ENCODE measurements at places on chromosomes 13 and 19.

DNA sequence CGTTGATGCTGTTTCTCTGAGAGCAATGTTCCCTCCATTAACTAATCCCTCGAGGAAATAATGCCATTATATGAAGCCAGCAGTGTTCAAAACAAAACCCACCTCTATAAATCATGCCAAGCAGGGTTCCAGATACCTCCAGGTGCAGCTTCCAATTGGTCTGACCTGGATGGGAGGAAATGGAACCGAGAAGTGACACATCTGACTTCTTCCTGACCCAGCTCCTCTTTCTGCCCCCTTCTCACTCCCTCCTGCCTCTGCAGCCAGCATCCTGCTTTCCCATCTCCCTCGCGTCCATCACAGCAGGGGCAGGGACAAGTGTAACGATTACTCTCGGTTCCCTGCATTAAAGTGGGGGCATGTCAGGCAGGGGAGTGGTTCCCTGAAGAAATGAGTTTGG is 37.5 kb downstream of the HSPH1 start:
- DNase-seq, result no peak

- DNase-seq, result no peak
Observed at GRCh38 chr19:41933693-41934426, 5.6 kb upstream of the ERFL start.

DNA sequence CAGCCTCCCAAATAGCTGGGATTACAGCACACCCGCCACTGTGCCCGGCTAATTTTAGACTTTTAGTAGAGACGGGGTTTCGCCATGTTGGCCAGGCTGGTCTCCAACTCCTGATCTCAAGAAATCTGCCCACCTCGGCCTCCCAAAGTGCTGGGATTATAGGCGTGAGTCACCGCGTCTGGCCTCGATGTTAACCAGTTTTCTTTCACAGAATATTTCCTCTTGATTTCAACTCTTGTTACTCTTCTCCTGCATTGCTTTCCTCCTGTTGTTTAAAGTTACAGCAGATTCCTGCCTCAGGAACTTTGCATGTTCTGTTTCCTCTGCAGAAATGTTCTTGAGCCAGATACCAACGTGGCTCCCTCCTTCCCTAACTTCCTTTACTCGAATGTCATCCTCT is 3.7 kb upstream of the PEX11G start:
- no peak for DNase-seq

GRCh38 chr19:6092329-6093286 is 17.7 kb downstream of the RFX2 start:
- peak; percentile 77 for DNase-seq

- DNase-seq, result no peak
Observed at GRCh38 chr19:11813703-11814028, 407 bp upstream of the ZNF440 start.

DNA sequence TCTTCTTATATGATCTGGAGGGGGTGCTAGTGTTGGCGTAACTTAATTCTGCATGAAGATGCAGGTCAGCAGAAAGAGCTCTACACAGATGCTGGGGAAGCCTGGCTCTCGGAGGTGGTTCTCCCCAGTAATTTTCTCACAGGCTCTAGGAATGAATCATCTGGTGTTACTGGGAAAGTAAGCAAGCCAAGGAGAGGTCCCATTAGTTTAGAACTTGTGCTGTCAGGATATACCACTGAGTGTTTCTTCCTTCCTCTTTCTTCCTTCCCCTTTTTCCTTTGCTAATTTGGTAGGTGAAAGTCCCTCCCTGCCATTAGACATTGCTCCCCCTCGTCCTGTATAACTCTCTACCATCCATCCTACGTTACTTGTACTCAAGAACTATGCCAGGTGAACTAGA is 68.3 kb downstream of the ATP8A2 start:
- no peak for DNase-seq

- no peak for DNase-seq
Observed at GRCh38 chr13:23867027-23867491, 22.1 kb downstream of the MIPEP start.

DNA sequence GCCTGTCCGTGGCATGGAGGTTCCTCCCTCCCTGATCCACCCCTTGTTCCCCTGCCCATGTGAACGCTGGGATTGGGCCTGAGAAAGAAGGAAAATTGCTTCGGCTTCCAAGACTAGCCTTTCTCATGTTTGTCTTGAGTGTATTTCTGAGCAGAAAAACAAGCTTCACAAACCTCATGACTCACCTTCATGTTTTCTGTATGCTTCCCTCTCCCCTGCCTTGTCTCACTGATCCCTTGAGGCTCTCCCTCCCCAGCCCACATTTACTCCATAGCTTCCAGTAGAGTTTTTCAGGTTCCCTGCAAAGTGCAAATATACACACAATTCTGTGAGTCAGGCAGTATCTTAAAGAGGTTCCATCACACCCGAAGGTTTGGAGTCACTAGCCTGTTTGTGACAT is 572.4 kb downstream of the UQCRFS1 start:
- no peak for DNase-seq

DNA sequence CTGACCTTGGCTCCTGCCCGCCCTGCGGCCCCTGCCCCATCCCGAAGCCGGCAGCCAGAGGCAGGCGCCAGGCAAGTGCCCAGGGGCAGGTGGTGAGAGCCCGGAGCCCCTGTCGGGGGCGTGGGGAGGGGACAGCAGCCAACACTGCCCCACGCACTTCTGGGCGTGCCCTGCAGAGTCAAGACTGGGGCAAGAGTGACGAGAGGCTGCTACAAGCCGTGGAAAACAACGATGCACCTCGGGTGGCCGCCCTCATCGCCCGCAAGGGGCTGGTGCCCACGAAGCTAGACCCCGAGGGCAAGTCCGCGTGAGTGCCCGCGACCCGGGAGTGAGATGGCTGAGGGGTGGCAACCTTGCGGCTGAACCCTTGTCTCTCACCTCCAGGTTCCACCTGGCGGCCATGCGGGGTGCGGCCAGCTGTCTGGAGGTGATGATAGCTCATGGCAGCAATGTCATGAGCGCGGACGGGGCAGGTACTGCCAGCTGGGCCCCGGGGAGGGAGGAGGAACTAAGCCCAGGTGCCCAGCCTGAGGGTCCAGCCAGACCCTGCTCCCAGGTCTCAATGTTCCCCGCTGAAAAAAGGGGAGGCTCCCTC is 17.3 kb downstream of the ANKRD24 start:
- DNase-seq, result no peak

DNA sequence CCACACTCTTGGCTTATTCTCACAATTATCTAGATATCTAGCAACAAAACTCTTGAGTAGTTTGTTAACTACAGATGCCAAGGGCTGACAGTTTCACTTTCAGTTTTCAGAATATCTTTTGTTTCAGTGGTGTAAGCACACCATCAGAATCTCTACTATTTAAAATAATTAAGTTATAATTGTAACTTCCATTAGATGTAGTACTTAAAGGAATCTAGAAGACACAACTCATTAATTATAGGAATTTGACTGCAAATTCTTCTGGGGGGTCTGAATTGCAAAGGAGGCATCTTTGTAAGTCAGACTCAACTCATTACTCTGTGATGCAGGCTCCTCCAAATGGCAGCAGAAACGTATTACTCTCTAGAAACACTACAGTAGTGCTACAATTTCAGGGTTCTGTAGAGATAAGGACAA is 44.9 kb upstream of the USPL1 start:
- no peak for DNase-seq

DNA sequence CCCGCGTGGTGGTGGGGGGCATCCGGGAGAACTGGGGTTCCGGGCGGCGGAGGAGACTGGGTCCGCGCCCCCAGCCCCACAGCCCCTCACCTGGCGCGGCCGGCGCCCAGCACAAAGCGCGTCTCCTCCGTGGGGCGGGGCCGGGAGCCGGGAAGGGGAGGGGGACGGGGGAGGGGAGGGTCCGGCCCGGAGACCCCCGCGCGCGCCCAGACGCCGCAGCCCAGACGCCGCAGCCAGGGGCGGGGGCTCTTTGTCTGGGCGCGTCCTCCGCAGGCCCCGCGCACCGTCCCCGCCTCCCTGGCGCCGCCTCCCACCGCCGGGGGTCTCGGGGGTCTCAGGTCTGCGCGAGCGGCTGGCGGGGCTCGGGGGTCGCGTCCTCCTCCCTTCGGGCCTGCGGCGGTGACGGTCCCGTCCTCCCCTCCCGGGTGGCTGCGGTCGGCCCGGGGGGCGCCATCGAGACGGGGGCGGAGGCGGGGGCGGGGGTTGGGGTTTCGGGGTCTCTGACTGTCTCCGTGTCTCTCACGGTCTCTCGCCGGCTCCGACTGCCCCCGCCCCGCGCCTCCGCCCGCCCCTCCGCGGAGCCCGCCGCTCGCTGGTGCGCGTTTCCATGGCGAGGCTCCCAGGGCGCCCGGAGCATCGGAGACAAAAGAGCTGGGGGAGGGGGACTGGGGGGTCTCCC is at the start of gene PLPPR3:
PLPPR3 (minus strand) TSS at position 131 of the 679 bp plus-strand sequence. CDS start 396 bp downstream, outside the sequence.
- peak; percentile 92 for DNase-seq

DNA sequence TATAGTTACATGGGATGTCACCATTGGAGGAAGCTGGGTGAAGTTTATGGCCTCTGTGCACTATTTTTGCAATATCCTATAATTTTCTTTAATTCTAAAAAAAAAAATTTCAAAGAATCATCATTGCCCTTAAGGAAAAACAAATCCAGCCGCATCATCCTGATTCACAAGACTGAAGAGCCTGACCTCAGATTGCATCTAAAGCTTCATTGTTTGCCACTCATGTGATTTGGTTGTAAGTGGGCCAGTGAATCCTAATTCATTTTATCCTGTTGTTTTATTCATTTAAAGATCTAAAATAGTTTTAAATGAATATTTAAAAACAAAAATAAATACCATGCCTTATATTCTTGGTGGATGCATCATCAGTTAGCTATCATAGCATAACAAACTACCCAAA is 504.5 kb downstream of the TBC1D4 start:
- no peak for DNase-seq

DNA sequence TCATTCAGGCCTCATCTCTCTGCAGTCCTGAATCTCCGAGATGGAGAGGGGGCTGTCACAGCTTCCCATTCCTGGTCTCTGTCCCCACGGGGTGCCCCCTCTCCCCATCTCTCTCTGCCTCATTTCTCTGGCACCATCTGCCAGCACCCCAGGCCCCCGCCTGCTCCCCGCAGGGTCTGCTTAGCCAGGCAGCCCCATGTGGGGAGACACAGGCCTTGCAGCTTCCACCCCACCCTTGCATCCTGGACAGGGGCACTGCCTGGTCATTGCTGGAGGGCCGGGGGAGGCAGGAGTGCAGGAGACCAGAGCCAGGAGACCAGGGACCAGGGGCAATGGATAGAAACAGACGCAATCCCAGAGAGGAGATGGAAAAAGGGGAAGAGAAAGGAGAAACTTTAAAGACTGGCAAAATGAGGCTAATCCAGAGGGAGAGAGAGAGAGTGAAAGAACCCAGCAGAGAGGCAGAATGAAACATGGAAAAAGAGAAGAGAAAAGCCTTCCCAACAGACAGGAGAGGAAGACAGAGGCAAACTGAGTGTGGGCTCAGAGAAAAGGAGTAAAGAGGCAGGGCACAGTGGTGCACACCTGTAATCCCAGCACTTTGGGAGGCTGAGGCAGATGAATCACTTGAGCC is 8.8 kb upstream of the GIPR start:
- DNase-seq, result no peak

GRCh38 chr19:10027158-10027997 is 14.1 kb downstream of the RDH8 start:
- DNase-seq, result peak; percentile 89

DNA sequence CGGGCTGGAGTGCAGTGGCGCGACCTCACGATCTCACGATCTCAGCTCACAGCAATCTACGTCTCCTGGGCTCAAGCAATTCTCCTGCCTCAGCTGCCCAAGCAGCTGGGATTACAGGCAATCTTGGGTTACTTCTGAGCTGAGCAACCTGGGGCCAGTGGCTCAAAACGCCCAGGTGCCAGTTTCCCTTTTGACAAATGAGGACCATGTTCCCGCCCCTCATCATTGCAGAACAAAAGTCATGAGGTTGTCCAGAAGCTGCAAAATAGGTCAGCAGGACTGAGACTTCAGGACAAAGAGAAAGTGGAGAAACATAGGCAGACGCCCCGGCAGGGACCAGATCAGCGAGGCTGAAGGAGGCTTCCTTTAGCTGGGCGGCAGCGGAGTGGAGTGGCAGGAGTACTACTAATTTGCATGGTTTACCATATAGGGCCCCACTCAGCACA is 3.3 kb upstream of the ADGRE5 start:
- DNase-seq, result no peak

- DNase-seq, result no peak
Observed at GRCh38 chr13:82833923-82834322, 1048.4 kb downstream of the SLITRK1 start.

DNA sequence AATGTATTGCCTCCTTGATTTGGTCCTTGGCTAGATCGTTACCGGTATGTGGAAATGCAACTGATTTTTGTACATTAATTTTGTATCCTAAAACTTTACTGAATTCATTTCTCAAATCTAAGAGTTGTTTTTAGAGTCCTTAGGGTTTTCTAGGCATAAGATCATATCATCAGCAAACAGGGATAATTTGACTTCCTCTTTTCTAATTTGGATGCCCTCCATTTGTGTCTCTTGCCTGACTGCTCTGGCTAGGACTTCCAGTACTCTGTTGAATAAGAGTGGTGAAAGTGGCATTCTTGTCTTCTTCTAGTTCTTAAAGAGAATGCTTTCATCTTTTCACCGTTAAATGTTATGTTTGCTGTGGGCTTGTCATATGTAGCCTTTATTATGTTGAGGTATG is 12.0 kb upstream of the CYP2A13 start:
- DNase-seq, result no peak

- peak; percentile 65 for DNase-seq
Observed at GRCh38 chr13:66842766-66843165, 387.4 kb downstream of the PCDH9 start.

DNA sequence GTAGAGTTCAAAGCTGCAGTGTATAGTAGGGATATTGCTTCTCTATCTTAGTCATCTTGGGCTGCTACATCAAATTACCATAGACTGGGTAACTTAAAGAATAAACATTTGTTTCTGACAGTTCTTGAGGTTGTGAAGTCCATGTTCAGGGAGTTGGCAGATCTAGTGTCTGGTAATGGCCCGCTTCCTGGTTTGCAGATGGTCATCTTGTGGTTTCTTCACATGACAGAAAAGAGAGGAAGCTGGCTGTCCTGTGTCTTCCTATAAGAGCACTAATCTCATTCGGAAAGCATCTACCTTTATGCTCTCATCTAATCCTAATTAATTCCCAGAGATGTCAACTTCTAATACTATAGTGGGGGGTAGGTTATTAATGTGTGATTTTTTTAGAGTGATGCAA is 6.2 kb downstream of the ZNF763 start:
- no peak for DNase-seq

DNA sequence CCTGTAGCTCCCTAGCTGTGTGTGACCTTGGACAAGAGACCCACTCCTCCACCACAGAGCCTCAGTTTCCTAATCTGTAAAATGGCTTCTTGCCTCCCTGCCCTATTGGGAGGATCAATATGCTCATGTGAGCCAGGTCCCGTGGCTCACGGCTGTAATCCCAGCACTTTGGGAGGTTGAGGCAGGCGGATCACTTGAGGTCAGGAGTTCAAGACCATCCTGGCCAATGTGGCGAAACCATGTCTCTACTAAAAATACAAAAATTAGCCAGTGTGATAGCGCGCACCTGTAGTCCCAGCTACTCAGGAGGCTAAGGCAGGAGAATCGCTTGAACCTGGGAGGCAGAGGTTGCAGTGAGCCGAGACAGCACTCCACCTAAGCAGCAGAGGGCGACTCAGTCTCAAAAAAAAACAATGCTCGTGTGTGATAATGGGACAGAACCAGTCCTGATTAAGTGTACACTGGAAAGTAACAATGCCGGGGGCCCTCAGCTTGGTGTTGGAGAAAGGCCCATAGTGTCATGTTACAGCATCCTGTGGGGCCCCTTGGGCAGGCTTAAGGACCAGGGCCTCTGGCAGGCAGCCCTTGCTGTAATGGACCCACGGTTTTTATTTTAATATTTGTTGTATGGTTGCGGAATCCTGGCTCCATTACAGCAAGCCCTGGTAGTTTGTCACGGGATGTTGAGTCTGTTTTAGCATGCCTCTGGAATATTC is 6.8 kb downstream of the RPS11 start:
- DNase-seq, result peak; percentile 80
